Stimulated activated CD8-positive, alpha-beta memory T cell treated with anti-CD3 and anti-CD28 coated beads, Interleukin-7, amount 100 ng/mL, for 24 hours (primary cell): ENCODE measurements at places on chromosomes 5 and 9.

DNA sequence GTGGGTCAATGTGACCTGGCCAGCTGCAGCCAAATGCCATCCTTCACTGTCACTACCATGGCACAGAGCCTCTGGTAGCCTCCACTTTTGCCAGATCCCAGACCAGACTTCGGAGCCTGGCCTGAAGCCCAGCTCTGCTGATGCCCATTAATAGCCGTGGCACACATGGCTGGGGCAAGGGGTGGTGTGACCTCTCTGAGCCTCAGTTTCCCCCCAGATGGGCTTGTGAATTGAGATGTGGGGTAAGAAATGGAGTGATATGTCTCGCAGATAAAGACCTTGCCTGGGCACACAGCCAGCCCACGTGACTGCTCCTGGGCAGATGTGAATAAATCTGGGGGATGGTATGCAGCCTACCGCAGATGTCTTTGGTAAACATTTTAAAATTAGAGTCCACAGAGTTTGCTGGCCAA is 13.9 kb downstream of the SUSD3 start:
- no peak for DNase-seq

DNA sequence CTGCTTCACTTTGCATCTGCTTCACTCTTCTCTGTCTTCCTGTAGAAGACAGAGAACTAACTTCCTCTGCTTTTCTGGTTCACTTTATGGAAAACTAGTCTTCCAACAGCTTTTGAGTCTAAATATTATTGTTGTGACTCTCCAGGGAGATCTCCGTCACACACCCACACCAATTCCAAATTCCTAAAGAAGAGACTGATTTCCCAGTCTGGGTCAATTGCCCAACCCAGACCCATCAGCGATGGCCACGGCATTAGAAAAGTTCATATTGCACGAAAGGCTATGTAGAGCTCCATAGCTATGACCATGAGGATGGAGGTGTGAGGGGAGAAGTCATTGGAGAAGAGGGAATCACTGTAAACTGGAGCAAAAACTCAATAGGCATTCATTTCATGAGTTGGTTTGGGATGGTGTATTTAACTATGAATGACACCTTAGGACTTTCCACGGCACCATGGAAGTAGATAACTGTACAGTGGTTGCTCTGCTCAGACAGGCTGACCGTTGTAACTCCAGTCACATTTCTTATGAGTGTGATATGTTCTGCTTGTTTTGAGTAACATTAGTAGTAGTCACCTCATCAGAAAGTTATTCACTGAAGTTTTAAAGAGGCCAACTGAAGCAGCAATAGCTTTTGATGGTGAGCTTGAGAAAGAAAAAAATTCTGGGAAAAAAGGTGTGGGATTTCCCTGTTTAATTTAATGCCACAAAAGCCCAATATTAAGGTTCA is 78.1 kb upstream of the MAMDC2 start:
- DNase-seq = no peak

GRCh38 chr9:710951-711745 is 130.3 kb upstream of the DMRT1 start:
- DNase-seq = no peak

DNA sequence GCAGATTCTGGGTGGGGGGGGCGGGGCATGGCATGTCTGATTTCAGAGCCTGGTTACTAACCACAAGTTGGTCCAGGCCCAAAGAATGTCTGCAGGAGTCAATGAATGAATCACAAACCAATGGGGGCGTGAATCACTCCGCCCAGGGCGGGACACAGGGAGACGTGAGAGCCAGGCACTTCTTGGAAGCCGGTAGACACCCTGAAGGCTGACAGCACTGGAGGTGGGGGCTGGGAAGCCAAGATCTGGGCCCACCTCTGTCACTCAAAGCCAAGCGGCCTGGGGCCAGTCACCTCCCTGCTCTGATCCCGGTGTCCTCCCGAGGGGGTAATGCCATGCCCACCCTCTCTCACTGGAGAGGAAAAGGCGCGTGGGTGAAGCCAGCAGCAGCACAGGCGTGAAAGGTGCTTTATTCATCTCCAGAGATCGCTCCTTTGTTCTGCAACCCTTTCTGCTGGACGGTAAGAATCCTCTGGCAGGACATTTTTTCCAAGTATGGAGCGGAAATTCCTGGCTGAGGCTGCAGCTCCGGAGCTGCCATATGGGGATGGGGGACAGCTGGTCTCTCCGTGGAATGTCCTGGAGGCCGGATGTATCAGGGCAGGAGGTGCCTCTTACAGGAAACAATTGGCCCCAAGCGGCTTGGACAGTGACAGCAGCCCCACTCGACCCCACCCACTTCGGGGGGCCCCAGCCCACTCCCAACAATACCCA is 85.0 kb downstream of the STK10 start:
- DNase-seq = no peak

- no peak for DNase-seq
Observed at GRCh38 chr5:170220191-170220590, 12.6 kb upstream of the C5orf58 start.

GRCh38 chr9:78493166-78493742 is 196.3 kb downstream of the PSAT1 start:
- DNase-seq = no peak
